NCI-H69 (cell line): ENCODE measurements at places on chromosomes 7 and 10.

DNA sequence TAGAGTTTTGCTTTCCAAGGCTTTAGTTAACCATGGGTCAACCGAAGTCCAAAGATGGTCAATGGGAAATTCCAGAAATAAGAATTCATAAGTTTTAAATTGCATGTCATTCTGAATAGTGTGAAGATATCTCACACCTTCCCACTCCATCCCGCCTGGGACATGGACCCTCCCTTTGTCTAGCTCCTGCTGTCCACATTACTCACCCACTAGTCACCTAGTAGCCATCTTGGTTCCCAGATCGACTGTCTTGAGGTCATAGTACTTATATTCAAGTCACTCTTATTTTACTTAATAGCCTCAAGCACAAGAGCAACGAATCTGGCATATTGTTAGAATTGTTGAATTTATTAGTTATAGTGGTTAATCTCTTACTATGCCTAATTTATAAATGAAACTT, 366.6 kb downstream of the PRPF18 start:
- DNase-seq, result no peak

DNA sequence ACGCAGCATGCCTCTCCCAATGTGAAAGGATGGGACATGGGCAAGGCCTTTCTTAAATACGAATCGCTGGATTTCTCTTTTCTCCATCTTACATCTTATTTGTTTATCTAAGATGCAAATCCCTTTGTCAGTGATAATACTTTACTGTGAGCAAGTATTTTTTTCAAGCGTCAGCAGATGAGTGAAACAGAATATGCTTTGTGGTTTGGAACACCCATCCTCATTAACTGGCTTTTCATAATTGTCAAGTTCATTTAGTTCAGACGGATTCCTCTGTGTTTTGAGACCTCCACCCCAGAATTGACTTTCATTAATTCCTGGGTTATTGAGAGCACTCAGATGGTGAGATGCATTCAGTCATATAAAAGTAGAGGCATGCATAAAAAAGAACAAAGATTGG, 149.8 kb downstream of the NSUN6 start:
- no peak for DNase-seq

- DNase-seq, result peak; percentile 47
Observed at GRCh38 chr7:94276795-94277194, 117.9 kb upstream of the COL1A2 start.

DNA sequence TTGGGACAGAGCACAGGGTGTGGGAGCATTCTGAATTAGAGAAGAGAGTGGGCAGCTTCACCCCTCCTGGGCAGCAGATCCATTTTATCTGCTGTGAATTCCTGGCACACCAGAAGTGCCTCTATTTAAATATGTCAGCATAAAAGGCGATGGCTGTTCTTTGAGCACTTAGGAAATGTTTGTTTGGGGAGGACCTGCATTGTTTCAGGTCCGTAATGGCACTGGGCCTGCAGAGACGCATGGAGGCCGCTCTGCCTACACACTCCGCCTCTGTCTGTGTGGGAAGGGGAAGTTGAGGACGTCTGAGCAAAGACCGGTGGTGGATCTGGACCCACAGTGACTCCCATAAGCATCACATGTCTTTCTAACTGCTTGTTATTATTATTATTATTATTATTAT, 253.2 kb downstream of the CAMK1D start:
- peak; percentile 71 for DNase-seq
